ENCODE measurements at places on chromosomes 7 and 10.

DNA sequence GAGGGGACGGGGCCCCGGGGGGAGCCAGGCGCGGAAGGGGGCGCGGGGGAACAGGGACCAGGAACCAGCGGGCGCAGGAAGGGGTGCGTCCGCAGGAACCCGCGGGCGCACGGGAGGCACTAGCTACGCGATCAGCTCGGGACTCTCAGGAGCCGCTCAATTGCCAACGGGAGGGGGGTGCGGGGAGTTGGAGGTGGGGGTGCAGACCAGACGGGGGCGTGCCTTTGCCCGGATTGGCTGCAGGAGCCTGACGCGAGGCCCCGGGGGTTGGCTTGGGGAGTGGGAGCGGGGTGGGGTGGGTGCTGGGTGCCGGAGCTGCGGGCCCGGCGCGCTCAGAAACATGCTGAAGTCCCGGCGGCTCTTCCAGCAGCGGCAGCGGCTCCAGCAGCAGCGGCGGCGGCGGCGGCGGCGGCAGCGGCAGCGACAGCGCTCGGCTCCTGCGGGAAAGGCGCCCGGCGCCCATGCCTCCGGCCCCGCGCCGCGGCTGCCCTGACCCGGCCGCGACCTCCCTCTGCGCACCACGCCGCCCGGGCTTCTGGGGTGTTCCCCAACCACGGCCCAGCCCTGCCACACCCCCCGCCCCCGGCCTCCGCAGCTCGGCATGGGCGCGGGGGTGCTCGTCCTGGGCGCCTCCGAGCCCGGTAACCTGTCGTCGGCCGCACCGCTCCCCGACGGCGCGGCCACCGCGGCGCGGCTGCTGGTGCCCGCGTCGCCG, at the start of gene ADRB1:
Gene ADRB1, plus strand, starts transcription at position 335 of the 715 bp plus-strand sequence. Its CDS starts 267 bp downstream, at position 602.
- DNase-seq: peak; percentile 51

DNA sequence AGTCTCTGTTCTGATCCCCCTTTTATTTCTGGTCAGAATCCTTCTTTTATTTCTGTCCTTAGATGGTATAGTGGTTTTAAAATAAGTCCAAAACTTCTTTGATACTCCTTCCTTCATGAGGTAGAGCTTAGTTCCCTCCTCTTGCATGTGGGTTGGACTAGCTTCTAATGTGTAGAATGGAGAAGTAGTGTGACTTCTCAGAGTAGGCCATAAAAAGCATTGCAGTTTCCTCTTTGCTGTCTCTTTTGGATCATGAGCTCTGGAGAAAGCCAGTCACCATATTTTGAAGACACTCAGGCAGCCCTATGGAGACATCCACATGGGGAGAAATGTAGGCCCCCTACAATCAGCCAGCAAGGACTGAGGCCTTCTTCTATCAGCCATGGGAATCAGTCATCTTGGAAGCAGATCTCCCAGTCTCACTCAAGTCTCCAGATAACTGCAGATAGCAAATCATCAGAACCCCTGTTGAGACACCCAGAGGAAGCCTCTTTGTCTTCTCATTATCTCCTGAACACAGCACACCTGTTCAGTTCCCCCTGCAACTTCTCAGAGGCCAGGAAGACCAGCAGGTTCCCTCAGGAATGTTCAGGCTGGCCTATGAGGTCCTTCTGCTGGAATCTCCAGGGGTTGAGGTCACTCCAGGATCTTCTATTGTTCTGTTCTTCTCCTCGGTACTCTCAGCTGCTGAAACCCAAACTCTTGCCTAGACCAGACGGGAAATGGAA, 511.9 kb upstream of the ZMIZ1 start:
- DNase-seq: no peak

DNA sequence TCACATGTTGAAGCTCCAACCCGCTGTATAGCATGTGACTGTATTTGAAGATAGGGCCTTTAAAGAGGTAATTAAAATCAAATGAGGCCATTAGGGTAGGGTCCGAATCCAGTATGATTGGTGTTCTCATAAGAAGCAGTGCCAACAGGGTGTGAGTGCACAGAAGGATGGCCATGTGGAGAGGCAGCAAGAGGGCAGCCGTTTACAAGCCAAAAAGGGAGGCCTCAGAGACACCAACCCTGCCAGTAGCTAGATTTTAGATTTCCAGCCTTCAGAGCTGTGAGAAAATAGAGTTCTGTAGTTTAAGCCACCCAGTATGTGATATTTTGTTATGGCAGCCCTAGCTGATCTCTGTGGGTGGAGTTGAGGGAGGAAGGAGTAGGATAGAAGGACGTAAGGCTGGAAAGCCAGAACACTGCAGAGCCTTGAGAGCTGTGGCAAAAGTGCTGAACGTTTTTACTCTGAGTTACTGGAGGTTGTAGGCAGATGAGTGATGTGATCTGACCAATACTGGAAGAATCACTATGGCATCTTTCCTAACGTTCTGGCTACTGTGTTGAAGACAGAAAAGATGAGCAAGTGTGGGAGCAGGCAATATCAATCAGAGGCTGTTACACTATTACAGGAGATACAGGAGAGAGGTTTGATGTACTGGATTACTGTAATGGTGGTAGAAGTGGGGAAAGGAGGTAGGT, 334.9 kb downstream of the ELMO1 start:
- no peak for DNase-seq

- DNase-seq: no peak
These were observed 84.4 kb upstream of the TNS3 start for GRCh38 chr7:47666164-47666862.

DNA sequence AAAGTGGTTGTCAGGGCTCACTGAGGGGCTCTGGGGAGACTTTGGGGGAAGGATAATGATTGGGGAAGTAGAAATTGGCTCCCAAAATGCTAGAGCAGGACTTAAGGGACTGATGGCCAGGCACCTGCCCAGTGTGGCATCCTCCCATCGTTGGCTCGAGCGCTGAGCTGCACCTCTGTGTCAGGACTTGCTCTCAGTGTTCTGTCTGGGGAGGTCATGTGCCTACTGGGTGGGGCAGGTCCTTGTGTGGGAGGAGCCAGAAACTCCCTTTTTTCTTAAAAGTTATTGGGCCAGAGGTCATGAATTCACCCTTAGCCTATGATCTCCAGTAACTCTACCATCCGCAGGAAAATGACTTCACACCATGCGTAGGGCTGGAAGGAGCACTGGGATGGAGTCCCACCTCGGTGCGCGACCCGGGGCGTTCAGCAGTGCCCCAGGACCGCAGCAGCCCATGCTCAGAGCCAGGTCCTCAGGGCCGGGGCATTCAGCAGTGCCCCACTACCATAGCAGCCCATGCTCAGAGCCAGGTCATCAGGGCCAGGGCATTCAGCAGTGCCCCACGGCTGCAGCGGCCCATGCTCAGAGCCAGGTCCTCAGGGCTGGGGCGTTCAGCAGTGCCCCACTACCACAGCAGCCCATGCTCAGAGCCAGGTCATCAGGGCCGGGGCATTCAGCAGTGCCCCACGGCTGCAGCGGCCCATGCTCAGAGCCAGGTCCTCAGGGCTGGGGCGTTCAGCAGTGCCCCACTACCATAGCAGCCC, 221.9 kb downstream of the EBF3 start:
- no peak for DNase-seq

DNA sequence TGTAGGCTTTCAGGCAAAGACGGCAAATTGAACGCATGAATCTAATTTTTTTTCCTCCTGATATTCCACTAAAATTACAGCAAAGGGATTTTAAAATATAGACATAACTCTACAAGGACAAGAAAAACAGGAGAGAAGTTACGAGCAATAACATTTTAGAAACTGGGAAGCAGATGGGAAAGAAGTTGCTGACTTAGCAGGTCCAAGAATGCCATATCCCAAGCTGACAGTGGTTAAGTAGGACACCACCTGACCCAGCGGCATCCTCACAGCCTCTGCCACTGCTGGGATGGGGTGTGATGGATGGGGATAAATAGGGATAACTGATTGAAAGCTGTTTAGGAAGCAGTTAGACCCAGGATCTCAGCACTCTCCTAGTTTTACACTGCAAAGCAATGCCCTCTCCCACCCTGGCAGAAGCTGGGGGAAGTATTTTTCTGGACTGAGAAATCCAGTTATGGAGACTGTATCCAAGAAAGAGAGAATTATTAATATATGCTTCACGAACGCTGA, 99.3 kb upstream of the LEP start:
- no peak for DNase-seq

DNA sequence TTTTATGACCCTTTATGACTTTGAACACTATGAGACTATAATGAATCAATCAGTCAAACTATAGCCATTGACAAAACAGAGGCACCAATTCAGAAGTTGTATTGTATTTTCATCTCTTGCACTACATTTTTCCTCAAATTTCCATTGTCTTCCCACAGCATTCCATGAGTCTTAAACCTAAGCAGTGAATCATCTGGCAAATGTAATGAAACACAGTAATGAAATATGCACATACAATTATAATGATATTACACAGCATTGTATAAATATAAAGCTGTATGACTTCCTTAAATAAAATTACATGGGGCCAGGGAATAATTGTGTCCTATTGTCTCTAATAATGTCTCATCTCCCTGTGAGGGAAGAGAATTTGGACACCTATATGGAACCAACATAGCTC, 45.0 kb downstream of the VWDE start:
- DNase-seq: no peak

DNA sequence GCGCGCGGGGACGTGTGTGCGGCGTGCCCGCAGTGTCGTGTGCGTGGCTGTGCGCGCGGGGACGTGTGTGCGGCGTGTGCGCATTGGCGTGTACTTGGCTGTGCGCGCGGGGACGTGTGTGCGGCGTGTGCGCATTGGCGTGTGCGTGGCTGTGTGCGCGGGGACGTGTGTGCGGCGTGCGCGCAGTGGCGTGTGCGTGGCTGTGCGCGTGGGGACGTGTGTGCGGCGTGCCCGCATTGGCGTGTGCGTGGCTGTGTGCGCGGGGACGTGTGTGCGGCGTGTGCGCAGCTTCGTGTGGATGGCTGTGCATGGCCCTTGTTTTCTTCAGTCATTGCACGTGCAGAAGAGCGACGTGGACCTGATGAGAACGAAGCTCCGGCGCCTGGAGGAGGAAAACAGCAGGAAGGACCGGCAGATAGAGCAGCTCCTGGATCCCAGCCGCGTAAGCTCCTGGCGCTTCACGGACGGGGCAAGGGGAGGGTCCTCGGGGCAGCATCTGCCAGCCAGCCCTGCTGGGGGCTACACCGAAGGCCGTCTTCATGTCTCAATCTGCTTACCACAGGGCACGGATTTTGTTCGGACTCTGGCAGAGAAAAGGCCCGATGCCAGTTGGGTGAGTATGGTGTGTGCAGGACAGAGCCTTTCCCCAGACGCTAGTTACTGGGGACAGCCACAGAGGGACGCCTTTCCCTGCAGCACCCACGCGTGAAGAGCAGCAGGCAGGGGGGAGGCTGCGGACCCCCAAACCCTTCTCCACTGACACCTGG, 19.3 kb downstream of the IQCE start:
- DNase-seq: no peak
